Fibroblast of the aortic adventitia (primary cell): ENCODE measurements at places on chromosomes 12 and 14.

DNA sequence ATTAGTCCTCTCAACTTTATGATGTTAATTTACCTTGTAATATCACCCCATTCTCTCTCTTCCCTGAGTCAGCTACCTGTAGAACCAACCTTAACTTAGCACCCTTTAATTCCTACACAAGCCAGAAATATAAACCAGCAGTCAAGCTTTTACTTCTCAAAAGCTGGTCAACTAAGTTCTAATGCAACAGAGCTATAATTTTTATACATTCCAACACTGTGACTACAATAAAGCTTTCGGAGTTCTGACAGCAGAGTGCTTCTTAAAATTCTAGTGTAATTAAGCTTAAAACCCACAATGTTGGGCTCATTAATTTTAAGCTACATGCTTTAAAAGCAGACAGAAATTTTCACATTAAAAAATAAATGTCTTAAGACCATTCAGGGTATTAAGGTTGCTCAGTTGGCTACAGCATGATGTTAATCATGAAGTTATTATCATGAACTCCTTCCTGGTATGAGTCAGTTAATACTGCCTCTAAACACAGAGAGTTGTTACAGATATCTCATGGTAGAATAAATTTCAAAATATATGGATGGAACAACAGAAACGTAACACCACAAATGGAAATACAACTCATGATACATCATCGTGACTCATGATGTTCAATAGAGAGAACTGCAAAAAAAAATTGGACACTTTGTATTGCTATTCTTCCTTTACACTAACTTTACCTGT, 126.7 kb downstream of the EPS8 start:
- peak; percentile 90 for DNase-seq

GRCh38 chr12:52121824-52122539, 42.5 kb downstream of the SMIM41 start:
- peak; percentile 52 for DNase-seq

- DNase-seq: no peak
Observed at GRCh38 chr12:100895192-100895591, 100.6 kb downstream of the ANO4 start.

GRCh38 chr14:86541972-86542371, 1012.0 kb downstream of the FLRT2 start:
- DNase-seq: no peak

DNA sequence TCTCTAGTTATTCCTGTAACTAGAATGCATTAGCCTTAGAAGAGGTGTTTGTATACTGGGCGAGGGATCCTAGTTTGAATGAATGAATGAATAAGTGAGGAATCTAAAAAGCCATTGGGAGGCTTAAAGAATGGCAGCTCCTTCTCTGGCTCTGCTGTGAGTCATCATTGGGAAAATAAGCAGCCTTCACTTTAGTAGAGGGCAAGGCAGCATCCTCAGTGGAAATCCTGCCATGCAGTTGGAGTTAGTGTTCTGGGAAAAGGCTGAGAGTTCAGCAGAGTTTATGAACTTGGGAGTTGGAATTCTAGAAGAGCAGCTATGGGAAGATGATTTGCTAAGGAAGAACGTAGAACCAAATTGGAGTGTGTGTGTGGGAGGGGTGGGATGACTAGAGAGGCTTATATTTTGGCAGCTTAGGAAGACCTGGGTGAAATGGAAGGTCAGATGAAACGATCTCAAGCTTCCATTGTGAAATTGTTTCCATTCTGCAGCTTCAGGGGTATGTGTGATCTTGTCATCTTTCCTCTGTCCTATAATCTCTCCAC, 120.8 kb downstream of the PTCSC3 start:
- no peak for DNase-seq

GRCh38 chr12:1644534-1645438, 15.8 kb downstream of the WNT5B start:
- peak; percentile 79 for DNase-seq

GRCh38 chr14:93464271-93464670, 33.5 kb downstream of the UNC79 start:
- no peak for DNase-seq

DNA sequence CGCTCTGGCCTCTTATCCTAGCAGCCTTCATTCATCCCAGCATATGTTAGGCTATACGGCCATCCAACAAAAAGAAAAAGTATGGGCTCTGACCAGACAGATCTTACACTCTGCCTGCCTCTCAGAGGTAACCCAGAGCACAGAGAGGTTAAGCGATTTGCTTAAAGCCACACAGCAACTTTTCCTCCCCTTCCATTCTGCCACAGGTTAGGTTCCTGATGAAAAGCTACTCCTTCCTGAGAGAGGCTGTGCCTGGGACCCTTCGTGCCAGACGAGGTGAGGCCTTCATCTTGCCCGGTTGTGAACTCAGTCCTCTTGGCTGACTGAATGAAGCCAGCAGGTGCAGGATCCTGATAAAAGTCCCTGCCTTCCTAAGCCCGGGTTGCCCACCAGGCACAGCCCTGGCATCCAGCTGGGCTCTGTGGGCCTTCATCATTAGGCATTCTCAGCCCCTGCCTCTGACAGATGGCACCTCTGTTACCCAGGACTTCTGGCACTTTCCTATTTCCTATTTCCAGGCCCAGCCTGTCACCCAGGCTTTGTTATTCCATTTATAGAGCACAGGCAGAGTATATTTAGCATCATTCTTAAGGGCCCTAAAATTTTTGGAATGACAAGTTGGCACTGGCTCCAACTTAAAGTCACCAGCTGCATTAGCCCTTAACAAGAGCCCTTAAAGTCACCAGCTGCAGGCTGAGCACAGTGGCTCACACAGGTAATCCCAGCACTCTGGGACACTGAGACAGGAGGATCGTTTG, 12.8 kb downstream of the SOAT2 start:
- DNase-seq: no peak

GRCh38 chr14:65357113-65357512, 55.4 kb upstream of the FUT8 start:
- no peak for DNase-seq

GRCh38 chr14:40240245-40240859, 808.1 kb upstream of the FBXO33 start:
- no peak for DNase-seq

DNA sequence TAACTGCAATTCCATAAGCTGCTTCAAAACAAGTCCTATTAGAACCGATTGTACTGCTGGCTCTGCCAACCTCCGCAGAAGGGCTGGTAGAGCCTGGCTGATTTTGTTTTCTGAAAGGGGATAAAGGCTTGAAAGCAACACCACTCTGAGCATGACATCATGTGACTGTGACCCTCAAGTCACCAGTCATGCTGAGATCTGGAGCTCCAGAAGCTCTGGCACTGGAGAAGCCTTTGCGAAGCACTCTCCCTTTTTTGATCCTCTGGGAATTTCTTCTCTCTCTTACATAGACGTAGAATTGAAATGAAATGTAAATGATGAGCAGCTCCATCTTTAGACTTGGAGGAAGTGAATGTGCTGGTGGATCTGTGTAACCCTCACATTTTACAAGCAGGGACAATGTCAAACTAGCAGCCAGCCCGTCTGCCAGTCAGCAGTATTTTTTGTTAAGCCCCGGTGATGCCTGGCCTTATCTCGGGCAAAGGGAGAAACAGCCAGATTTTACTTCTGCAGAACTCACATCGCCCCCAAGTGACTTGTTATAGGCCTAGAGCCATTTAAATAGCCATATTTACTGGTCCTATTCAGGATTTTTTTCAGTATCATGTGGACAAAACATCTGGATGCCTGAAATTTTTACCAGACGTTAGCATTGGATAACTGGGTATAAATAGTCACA, 112.1 kb upstream of the NPAS3 start:
- DNase-seq: peak; percentile 49

DNA sequence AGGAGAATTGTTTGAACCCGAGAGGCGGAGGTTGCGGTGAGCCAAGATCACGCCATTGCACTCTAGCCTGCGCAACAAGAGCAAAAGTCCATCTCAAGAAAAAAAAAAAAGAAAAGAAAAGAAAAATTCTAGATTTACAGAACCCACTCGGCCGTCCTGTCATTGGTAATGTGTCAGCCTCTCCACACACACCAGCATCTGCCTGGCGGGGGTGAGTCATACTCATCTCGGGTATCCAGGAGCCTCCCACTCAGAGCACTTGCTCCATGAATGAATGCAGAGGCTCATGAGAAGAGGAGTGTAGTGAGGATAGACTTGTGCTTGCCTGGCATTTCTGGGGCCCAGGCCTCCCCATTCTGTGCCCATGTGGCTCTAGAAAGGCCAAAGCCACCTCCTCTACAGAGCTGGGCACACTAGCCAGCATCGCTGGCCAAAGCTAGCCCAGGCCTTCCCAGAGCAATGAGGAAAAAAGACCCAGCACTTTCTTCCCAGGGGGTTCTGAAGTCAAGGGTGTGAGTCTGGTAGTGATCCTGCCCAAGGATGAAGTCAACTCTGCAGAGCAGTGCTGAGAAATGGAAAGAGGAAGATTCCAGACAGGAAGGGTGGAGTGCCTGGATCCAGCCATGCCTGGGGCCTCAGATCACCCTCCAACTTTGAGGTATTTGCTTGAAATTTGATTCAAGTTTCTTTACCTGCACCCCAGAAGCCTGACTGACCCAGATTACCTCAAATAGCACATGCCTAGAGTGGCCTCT, 31.2 kb upstream of the KLC1 start:
- peak; percentile 81 for DNase-seq
